ENCODE measurements at places on chromosomes 5 and 9.

- no peak for DNase-seq
Measured at GRCh38 chr9:114080773-114081440, 2.8 kb upstream of the AMBP start.

DNA sequence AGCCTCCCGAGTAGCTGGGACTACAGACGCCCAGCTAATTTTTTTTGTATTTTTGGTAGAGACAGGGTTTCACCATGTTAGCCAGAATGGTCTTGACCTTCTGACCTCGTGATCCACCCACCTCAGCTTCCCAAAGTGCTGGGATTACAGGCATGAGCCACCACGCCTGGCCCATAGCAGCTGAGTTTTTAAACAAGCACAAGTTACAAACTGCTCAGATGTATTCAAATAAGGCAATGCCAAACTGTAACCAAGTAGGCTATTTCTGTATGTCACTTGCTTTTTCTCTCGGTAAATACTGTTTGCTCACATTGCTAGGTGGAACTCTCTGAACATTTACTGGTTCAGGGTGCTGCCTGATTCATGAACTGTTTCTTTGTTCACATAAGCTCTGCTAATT, 799.3 kb upstream of the NUDT12 start:
- DNase-seq, result no peak

DNA sequence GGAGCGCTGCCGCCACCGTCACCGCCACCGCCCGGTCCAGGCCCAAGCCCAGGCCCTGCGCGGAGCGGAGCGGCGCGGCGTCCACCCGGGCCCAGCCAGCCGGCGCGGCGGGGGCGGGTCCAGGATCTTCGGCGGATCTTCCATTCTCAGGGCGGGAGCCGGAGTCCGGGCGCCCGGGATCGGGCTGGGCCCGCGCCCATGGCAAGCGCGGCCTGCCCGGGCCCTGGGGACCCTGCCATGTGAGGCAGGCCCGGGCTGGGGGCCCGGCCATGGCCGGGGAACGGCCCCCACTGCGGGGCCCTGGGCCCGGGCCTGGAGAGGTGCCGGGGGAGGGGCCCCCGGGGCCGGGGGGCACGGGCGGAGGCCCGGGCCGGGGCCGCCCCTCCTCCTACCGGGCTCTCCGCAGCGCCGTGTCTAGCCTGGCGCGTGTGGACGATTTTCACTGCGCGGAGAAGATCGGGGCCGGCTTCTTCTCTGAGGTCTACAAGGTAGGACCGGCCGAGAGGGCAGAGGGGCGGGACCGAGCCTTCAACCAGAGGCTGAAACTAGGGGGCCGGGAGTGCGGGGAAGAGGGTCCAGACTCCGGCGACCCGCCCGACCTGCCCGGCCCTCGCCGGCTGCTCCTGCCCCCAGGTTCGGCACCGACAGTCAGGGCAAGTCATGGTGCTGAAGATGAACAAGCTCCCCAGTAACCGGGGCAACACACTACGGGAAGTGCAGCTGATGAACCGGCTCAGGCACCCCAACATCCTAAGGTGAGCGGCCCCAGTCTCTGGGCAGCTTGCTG, 482 bp downstream of the TESK1 start:
- no peak for DNase-seq

DNA sequence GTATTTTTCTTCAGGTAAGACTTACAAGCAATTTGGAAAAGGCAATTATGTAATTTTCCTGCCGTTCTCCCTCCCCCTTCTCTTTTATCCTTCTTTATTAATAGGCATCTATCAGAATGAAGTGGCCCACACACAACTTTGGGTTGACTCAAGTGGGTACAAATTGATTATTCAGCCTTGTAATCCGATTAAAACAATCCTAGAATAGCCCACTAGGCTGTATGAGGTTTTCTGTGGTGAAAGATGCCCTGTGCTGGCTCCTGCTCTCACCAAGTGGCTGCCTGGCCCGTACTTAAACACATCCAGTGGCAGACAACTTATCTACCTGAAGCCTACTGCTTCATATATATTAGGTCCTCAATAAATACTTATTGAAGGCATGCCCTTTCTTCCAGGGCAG, 177.3 kb upstream of the C9orf72 start:
- DNase-seq, result no peak

- no peak for DNase-seq
Measured at GRCh38 chr5:86155796-86156195, 461.9 kb upstream of the COX7C start.

- DNase-seq, result no peak
Measured at GRCh38 chr5:172436879-172437369, 17.4 kb downstream of the SH3PXD2B start.

GRCh38 chr5:129367883-129368282, 92.2 kb upstream of the ADAMTS19 start:
- DNase-seq, result no peak

- no peak for DNase-seq
Measured at GRCh38 chr9:82011133-82011532, 22.6 kb downstream of the SPATA31D1 start.

- no peak for DNase-seq
Measured at GRCh38 chr5:61023131-61023530, 78.1 kb downstream of the NDUFAF2 start.

DNA sequence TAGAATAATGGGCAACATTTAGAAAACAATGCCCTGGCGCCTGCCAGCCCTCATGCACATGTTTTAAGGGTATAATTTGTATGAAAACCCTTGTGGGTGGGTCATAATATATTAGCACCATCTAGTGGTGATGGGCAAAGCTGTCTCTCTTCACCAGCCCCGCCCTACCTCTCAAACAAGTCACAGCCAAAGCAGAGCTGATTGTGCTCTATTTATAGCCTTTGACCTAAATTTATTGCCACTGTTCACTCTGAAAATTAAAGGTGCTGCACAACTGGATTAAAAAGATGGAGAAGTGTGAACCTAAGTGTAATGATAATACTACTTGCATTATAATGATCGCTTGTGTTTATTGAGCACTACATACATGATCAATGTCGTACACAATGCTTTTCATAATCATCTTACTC, 131.9 kb upstream of the ANKH start:
- DNase-seq, result peak; percentile 20

GRCh38 chr5:179284751-179285631, 60.3 kb downstream of the ADAMTS2 start:
- no peak for DNase-seq

DNA sequence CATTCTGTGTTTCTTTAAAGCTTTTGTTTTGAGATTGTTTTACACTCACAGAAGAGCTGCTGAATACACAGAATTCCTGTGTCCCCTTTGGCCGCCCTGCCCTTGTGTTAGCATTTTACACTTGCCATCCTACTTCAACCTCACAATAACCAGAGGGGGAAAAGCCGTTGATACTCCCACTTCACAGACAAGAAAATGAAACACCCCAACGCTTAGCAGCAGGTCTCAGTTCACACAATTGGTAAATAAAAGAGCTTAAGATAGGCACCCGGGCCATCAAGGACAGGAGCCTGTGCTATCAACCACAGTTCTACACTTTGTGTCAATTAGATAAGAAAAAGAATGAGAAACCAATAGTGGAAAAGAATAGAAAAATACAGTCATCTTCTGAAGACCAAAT, 178.0 kb downstream of the SYK start:
- DNase-seq, result no peak

GRCh38 chr5:139872851-139873794, 77.5 kb downstream of the PSD2 start:
- DNase-seq, result no peak

DNA sequence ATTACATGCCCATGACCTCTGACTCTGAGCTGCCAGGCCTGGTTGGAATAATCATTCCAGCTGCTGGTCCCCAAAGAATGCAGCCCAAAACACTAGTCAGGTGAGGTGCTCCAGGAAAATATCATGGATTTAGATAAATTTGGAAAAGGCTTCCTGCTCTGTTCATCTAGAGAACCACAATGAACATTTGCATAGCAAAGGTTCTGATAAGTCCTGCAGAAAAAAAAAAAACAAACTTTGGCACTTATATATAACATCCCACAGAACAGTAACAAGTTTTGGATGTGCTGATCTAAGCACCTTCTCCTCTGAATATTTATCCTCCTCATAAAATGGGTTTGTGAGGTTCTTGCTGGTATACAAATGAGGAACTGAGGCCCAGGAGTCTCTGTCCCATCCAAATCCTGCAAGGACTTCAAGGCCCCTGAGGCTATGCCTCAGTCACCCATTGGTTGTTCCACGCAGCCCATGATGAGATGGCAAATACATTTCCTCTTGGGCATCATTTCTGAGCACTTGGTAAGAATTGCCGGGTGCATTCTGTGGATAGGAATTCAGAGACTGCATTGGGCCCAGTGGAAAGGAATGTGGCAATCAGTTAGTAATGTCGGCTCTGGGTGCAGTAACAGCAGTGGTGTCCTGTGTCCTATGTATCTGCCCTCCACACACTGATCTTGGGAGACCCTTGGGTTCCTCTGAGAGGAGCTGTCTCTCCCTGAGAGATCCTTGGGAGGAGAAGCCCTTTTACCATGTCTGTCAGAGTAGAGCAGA, 73.4 kb upstream of the ASS1 start:
- DNase-seq, result no peak

DNA sequence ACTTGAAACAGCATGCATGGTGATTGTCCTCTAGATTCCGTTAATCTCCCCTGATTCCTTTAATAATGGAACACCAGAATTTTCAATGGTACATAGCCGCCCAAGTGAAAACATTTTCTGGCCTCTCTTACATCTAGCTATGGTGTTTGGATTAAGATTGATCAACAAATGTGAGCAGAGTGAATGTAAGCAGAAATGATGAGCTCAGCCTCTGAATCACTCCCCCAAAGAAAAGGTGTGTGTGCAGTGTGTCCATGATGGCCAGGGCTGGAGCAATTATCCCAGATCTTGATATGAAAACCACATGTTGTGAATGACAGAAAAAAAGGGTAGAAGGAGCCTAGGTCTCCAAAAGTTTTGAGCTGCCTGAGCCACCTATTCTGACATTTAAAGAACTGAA, 55.3 kb downstream of the OR2K2 start:
- no peak for DNase-seq

DNA sequence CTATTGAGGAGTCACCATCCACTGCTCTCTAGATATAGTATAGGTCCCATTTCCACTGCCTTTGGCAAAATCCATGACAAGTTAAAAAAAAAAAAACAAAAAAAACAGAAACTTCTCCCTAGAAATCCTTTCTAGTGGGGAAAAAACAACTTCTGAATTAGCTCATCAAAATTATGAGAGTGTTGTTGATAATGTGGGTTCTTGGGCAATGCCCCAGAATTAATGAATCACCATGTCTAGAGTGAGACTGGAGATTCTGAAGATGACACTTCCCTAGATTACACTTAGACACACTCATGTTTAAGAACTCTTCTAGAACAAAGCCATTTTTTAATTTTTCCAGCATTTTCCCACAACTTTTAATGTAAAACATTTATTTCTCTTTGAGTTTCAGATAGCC, 728.0 kb upstream of the C9orf72 start:
- DNase-seq, result no peak

DNA sequence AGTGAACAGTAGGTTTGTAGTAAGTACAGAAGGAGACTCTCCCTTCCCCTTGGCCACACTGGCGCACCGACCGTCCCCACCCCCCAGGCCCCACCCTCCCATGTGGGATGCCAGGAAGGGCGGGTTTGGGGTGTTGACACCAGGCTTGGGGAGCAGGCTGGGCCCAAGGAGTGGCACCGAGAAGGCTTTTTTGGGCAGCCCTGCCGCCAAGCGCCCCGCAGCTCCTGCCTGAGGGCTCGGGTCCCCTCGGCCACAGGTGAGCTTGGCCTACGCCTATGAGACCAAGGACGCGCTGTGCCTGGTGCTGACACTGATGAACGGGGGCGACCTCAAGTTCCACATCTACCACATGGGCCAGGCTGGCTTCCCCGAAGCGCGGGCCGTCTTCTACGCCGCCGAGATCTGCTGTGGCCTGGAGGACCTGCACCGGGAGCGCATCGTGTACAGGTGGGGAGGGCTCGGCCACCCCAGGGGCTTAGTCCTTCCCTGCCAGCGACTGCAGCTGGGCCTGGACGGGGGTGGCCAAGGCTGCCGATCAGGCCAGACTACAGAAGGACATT, 7.3 kb downstream of the GRK6 start:
- no peak for DNase-seq

GRCh38 chr9:97419309-97419867, 7.5 kb downstream of the TDRD7 start:
- no peak for DNase-seq

GRCh38 chr5:95835682-95836385, 13.3 kb upstream of the GLRX start:
- DNase-seq, result peak; percentile 18

DNA sequence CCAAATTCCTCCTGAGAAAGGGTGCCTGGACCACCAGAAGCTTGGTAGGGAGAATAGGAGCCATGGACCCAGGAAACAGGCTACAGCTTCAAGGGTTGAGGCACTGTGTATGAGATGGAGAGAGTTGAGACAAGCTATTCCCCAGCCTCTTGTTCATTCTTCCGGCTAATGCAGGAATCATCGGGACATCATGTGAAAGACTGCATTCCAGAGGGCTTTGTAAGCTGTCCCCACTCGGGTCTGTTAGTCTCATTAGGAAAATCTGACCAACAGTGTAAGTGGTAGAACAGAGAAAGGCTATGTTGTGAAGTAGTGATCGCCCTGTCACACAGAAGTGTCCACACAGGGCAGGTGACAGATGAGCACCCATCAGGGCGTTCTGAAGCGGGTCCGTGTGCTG, 81.4 kb downstream of the GABBR2 start:
- DNase-seq, result no peak

- DNase-seq, result no peak
Measured at GRCh38 chr5:77558266-77558665, 66.2 kb upstream of the WDR41 start.

DNA sequence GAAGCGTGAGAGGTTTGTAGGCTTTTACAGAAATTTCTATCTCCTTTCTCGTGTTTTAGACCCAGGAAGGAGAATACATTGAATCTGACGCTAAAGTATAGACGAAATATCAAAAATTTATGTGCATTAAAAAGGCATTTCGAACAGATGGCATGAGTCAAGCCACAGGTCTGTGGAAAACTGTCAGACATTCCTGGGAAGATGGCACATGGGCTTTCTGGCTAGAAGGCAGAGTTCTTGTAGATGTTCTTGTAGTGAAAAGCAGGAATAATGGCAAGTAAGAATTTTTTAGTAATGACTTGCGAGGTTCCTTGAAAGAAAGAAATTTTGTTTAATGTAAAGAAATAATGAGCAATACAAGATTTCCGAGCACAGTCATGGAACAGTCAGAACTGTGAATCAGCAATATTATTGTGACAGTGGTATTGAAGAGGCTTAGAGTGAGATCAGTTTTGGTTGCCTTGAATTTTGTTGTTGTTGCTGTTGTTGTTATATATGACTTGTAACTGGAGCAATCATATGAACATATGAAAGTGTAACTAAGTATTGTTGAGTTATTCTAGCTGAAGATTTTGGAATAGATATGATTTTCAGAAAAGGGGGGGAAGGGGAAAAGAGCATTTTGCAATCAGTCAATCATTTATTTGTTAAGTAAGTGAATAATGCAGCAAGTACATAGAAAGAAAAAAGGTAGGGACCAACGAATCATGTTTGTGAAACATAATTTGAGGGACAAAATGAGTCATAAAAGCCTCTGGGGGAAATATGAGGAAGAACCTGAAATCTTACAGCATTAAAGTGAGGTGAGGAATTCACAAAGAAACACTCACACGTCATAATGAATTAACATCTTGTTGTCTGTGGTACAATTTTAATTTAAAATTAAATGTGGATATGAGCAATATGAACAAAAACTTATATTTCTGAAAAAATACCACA, 339.0 kb upstream of the CTNND2 start:
- DNase-seq, result no peak

GRCh38 chr5:90000351-90000750, 409.2 kb downstream of the CETN3 start:
- no peak for DNase-seq

GRCh38 chr9:120755810-120756434, 37.3 kb downstream of the FBXW2 start:
- DNase-seq, result peak; percentile 40

- no peak for DNase-seq
Measured at GRCh38 chr5:17772232-17772631, 138.0 kb downstream of the TAF11L14 start.

All from stimulated activated CD4-positive, alpha-beta T cell treated with anti-CD3 and anti-CD28 coated beads, Interleukin-4, amount 100 ng/mL, for 4 hours (primary cell).